GM12864 (cell line): ENCODE measurements at places on chromosomes 4 and X.

- DNase-seq = no peak
These were observed 50.0 kb upstream of the AFAP1 start for GRCh38 chr4:7989654-7990053.

DNA sequence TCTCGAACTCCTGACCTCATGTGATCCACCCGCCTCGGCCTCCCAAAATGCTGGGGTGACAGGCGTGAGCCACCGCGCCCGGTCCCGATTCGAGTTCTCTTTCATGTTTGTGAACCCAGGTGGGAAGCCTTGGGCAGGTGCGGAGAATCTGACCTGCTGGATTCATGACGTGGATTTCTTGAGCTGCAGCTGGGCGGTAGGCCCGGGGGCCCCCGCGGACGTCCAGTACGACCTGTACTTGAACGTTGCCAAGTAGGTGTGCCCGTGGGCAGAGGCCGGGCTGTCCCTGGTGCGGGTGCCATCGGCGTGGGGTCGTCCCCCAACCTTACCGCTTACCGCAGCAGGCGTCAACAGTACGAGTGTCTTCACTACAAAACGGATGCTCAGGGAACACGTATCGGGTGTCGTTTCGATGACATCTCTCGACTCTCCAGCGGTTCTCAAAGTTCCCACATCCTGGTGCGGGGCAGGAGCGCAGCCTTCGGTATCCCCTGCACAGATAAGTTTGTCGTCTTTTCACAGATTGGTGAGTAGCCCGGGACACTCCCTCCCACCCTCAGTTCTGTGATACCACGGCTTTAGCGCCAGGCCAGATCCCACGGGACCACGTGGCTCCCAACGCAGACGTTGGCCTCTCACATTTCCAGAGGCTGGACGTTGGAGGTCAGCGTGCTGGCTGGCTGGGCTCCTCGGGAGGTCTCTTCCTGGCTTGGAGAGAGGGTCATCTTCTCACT is 15.6 kb downstream of the IL3RA start:
- DNase-seq = no peak

DNA sequence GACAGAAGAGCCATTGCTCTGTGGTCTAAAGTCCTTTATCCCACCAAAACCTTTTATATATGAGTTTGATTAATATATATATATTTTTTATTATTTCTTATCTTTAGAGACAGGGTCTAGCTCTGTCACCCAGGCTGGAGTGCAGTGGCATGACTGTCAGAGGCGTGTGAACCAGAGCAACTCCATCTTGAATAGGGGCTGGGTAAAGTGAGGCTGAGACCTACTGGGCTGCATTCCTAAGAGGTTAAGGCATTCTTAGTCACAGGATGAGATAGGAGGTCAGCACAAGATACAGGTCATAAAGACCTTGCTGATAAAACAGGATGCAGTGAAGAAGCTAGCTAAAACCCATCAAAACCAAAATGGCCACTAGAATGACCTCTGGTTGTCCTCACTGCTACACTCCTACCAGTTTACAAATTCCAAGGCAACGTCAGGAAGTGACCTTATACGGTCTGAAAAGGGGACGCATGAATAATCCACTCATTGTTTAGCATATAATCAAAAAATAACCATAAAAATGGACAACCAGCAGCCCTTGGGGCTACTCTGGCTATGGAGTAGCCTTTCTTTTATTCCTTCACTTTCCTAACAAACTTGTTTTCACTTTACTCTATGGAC is 10.5 kb downstream of the TBCK start:
- no peak for DNase-seq

- DNase-seq = no peak
These were observed 49.5 kb upstream of the STOX2 start for GRCh38 chr4:183855323-183856190.

DNA sequence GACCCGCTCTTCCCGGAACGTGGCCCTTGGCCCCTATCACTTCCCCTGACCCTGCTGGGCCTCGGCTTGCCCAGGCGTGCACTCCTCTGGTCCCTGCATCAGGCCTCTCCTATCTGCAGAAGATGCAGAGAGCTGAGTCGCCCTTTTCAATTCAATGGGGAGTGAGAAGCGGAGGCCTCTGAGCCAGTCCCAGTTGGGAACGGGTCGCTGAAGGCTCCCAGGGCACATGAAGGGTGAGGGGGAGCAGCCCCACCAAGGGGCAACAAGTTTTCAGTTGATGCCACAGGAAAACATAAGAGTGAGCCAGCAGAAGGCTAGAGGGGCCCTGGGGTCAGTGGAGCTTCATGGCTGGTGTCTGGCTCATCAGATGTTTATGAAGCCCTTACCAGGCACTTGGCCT is 17.1 kb downstream of the PSAPL1 start:
- no peak for DNase-seq

DNA sequence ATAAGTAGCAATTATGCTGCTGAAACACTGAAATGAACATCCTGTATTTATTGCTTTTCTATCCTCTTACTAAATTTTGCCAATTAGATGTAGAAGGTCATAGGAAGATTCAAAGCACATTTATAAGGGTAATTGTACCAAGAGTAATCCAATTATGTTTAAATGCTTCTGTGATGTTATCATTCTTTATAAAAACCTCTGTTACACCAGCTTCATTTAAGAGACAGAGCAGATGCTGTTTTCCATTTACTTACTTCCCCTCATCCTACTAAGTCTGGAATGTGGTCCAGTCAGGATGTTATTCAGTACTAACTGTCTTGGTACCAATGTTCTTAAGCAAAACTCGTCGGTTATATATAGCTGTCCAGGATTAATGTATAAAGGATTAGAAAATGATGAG is 539.6 kb downstream of the PDHA2 start:
- no peak for DNase-seq

GRCh38 chrX:123422875-123423274 is 238.8 kb downstream of the GRIA3 start:
- no peak for DNase-seq

DNA sequence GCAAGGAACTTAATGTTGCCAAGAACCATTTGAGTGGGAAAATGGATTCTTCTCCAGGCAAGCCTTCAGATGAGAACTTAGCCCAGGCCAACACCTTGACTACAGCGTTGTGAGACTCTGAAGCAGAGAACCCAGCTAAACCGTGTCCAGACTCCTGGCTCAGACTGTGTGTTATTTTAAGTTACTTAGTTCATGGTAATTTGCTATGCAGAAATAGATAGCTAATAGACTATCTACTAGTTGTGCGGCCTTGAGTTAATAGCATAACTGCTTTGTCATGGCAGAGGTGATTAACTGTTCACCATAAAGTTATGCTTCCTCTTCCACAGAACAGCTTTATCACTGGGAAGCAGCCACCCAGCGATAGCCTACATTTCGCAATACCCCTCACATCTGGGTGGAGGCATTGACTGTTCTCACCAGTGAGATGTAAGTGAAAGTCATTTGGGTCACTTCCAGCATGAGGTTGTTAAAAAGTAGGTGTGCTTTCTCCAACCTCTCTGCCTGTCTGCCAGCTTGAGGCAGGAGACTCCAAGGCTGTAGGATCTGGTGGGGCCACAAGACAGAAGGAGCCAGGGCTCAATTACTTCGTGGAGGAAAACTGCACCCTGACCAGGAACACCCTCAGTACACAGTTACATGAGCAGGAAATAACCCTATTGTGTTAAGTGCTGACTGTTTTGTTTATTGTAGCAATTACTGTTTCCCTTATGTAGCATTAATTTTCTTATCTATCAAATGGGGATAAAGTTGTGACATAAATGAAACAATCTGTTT is 94.2 kb downstream of the GPAT3 start:
- DNase-seq = no peak

DNA sequence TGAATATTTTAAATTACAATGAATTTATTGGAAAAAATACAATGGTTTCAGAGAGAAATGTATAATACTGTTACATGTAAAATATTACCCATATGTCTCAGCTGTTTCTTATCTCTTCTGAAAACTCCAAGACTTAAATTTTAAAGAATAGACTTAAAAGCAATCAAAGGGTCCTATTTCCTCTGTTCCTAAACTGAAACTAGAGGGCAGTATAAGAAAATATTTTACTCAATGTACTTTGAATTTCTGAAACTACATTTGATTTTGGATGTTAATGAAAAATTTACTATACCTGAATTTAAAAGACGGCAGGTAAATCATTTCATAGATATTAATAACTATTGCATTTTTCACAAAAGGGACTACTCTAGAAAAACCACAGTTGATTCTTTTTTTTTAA is 200.2 kb downstream of the LRBA start:
- no peak for DNase-seq

- DNase-seq = no peak
These were observed 52.2 kb upstream of the BLTP1 start for GRCh38 chr4:122099896-122100295.

DNA sequence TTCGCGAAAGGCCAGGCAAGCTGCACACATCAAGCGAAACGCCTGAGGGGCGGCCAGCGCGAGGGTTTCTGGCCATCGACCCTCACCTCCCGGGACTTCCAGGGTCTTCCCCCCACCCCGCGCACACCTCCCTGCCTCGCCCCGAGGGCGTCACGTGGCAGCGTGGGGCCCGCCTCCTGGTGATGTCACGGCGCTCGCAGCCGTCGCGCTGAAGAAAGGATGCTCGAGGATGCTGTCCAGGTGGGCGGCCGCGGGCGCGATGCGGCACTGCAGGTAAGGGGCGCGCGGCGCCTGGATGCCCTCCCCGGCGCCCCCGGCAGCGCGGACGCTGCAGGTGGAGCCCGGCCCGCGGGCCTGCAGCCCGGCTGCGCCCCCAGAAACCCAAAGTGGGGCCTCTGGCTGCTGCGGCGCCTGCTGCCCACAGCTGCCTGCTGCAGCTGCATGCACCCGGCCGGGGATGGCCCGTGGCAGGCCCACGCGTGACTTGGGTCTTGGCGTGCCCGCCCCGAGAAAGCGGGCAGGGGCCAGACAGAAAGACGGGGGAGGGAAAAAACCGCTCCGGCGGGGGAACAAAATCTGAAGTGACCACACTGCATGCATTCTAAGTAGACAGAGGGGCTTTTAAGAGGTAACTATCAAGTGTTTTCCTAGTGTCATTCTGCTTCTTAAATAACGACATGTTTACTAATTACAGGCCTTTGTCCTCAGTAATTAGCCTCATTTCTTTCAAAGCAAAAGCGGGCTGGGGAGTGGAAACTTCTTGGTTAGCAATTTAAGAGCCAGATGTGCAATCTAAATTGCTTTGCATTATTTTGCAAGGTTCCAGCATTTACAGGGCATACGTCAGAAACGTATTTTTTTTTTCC is 1.7 kb downstream of the CLCN4 start:
- DNase-seq = no peak

GRCh38 chr4:14364953-14365536 is 637.2 kb upstream of the CPEB2 start:
- DNase-seq = no peak

GRCh38 chr4:113043591-113043990 is 5.9 kb upstream of the ANK2 start:
- DNase-seq = no peak

GRCh38 chrX:49878834-49879655 is at the start of gene USP27X:
Gene USP27X (plus strand): TSS chrX:49879484. CDS start chrX:49880308, 824 bp downstream.
- no peak for DNase-seq
